NCI-H1417 (cell line): ENCODE measurements at places on chromosomes 6 and 20.

DNA sequence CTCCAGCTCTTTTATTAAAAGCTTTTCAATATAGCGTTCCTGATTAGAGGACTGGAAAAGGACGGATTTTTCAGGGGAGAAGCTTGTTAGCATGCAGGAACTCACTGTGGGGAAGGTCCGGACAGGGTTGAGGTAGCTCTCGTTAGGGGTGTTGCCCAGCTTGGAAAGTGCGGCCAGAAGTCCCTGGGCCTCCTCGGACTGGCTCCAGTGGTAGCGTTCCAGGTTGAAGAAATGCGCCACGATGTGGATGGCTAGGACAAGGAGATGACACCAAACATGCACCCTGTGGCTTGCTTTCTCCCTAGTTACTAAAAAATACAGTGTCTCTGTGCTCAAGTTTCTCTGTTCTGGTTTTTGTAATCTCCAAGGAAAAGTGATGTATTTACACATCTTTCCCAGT lies 12.5 kb downstream of the NOX3 start:
- DNase-seq, result no peak

GRCh38 chr6:157912326-157912725 lies 69.3 kb upstream of the SYNJ2 start:
- DNase-seq, result no peak

DNA sequence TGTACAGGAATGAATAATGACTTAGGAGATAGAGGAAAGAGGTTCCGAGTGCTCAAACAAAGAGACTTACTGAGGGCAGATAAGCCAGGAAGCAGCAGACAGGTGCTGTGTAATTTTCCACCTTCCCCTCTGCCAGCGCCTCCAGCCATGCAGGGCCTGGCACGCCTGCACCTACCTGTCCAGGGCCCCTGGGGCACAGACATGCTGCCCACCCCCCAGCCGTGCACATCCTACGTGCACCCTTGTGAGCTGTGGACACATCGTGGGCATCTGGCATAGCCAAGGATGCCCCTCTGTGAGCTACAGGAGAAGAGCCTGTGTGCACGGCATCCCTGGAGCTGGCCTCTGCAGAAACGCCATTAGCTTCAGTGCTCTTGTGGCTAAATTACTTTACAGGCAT lies 7.1 kb upstream of the SMOC2 start:
- no peak for DNase-seq

- peak; percentile 35 for DNase-seq
Observed at GRCh38 chr6:30171677-30172471, 8.5 kb downstream of the TRIM15 start.

GRCh38 chr6:82843291-82843885 lies 222.3 kb downstream of the UBE3D start:
- no peak for DNase-seq

GRCh38 chr6:170063851-170064602 lies 226.9 kb downstream of the DLL1 start:
- DNase-seq, result no peak

- DNase-seq, result no peak
Observed at GRCh38 chr6:7119272-7119801, 11.6 kb downstream of the RREB1 start.

GRCh38 chr20:48502758-48503157 lies 325.0 kb downstream of the PREX1 start:
- no peak for DNase-seq

DNA sequence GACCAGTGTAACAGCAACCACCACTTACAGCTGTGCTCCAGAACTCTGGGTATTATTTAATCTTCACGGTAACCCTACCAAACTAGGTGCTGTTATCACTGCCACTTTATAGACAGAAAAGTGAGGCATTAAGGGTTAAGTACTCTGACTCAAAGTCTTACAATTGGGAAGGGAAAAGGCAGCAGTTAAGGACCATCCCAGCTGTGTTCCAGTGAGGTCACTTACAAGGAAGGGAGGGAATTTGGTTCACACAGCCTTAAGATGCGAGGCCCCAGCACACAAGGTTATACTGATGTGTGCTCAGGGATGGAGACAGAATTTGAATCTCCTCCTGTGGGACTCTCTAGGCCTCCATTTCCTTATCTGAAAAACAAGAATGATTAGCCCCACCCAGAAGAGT lies 46.7 kb downstream of the TRERF1 start:
- DNase-seq, result no peak

GRCh38 chr20:23391707-23392310 lies 29.5 kb downstream of the NAPB start:
- DNase-seq, result no peak

- no peak for DNase-seq
Observed at GRCh38 chr6:39312912-39313525, 1.2 kb downstream of the KCNK17 start.
